ENCODE measurements at places on chromosomes 12 and 14.
A peak's percentile ranks its signal among the peaks of the same experiment; 100 is the strongest.

DNA sequence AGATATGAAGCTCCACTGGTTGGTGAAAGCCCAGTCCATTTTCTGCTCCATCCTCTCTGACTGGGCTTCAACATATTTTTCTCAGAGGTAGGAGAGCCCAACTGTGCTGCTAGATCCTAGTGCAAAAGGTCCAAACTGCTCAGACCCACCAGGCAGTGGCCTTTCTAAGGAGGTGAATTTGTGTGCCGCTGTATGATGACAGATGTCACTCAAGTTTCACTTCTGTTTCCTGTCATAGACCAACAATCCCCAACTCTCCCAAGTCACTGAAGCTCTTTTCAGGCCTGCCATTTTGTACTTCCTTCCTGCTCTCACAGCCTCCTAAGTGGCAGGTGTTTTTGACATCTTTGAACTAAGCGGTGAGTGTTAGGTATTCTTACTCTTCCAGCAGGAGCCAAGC is 16.4 kb upstream of the RNASE4 start:
- no peak for DNase-seq

DNA sequence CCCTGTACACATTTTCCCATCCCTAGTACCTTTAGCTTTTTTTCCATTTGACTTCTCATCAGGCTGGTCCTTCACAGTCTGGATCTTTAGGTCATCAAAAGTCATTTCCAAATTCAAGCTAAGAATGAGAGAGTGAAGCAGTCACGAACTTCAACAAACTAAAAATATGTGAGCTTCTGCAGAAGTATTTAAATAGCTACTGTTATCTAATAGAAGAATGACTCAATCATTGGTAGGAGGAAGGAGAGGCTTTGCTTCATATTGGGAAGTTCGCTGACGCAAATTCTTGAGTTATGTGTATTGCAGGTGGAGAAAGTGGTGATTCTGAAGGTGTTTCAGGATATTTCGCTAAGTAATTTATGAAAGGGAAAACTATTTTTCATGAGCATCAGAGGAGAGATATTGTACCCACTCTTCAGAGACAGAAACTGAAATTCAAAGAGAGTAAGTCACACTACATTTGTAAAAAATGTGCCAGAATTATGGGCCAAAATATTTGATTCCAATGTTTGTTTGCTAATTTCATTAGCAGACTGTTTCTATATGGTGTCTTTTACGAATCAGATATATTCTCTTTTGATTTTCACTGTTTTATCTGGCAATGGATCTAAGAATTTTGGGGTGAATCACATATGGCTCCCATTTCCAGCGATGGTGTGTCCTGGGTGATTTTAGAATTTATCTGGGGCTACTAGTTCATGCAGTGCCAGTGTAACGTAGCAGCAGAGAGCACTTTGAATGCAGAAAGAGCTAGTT is at the start of gene OLR1:
Gene OLR1, minus strand, starts transcription at position 160 of the 756 bp plus-strand sequence. Its CDS starts 55 bp downstream, at position 105.
- DNase-seq = no peak

GRCh38 chr12:6231359-6232268 is 31.4 kb downstream of the CD9 start:
- DNase-seq = no peak

GRCh38 chr12:6465467-6466183 is 4.9 kb downstream of the VAMP1 start:
- DNase-seq = peak; percentile 72

DNA sequence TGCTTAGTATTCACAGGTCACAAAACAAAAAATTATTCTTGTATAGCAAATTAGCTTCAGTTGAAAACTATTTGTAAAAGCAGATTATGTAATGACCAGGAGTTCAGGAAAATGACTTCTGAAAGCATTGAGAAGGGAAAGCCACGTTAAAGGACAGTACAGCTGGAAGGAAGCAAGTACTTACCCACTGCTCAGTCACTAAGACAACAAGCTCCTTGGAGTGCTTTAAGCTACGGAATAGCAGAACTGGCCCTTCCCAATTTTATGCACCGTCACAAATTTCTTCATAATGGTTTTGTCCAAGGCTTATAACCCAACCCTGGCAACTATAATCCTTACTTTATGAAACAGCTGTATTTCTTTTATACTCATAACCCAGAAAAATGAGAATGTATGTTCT is 13.0 kb upstream of the SNAPC1 start:
- no peak for DNase-seq

DNA sequence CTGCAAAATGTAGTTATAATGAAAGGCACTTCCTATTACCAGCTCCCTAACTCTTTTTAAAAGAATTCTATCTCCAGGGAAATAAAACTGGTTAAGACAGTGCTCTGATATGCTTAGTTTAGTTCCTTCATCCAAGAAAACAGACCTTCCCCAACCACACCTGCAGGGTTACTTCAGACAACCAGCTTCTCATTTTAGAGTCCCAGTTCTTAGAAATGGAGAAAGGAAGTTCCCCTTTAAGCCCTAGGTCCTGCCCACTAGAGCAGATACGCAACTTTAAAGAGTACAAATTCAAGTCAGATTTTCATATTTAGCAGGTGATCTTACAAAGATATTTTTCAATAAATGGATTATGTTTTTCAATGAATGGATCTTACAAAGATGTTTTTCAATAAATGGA is 4.4 kb upstream of the WSB2 start:
- DNase-seq = no peak

DNA sequence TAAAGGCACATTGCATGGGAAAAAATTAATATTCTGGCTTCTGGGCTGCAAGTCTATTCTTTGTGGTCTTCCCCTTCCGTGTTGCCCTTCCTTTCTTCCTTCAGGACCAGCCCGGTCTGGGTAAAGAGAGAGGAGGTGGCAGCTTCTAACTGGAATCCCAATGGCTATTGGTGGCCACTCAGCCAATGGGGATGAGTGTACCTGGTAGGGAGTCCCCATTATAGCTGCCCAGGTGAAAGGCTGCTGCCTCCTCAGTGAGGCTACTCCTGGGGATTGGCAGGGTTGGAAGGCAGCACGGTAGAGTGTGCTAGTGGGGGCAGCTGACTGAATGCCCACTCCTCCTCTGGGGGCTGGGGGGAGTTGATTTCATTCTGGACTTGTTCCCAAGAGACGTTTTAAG is 112.6 kb downstream of the RBM19 start:
- no peak for DNase-seq

GRCh38 chr14:33811721-33812120 is 139.2 kb downstream of the EGLN3 start:
- DNase-seq = no peak

DNA sequence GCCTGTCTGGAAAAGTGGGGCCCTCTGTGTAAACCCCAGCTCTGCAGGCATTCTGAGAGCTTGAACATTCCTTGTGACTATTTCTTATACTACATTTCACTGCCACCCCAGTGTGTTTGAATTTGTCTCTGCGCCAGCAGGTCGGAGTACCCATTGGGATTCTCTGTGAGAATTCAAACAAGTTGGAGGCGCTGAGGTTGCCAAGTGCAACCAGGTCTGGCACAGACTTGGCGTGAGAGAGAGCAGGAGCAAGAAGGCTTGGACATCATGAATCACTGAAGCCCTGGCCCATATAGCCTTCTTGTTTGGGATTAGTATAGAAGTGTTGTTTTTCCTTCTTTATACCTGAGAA is 33.0 kb upstream of the ATP2A2 start:
- no peak for DNase-seq

DNA sequence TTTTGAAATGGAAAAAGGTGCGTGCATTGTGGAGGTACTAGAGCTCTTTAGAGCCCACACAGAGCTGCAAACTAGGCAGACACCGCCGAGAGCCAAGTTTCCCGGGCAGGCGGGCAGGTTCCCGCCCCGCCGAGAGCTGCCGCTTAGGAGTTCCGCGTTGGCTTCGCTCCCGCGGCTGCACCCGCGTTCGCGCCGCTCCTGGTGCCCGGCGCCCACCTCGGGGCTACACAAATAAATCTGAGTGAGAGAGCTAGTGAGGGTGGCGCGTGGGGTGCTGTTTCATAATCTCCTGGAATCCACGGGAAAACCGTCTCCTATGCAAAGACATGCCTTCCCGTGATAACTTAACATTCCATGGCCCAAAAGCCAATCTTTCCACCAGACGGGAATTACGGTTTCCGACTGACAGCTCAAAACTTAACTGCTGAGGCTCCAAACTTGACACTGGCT is 645 bp downstream of the KITLG start:
- peak; percentile 60 for DNase-seq

DNA sequence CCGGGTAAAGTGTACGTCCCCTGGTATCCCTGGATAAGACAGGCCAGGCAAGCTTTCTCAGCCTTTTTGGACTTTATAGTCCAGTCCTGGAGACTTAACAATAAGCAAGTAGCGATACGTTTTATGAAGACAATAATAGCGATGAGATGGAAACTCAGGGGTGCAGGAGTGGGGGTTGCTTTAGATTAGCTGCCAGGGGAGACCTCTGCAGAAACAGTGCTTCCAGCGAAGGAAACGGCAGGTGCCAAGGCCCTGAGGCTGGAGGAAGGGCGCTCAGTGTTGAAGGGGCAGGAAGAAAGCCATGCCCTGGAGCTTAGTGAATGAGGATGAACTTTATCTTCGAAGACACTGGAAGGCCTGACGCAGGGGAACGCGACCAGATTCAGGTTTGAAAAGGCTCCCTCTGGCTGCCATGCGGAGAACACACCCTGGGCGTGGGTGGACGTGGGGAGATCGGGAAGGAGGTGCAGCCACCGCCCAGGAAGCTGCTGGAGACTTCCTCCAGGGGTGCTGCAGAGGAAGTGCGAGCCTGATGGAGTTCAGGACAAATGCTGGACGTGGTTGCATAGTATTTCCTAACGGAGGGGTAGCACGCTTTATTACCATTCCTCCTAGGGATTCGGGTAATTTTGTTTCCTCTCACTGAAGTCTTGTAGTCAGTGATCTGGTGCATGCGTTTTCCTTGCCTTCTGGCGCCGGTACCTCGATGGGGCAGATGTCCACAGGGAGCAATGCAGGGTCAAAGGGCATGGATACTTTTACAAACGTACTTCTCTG is 26.1 kb upstream of the UBC start:
- peak; percentile 92 for DNase-seq
